ENCODE measurements at places on chromosomes 4 and X.

- no peak for DNase-seq
Measured at GRCh38 chr4:42225286-42225685, 72.8 kb upstream of the BEND4 start.

GRCh38 chrX:52359614-52360232, 9.1 kb upstream of the XAGE2 start:
- no peak for DNase-seq

GRCh38 chr4:6252051-6252450, 17.6 kb upstream of the WFS1 start:
- DNase-seq, result no peak

DNA sequence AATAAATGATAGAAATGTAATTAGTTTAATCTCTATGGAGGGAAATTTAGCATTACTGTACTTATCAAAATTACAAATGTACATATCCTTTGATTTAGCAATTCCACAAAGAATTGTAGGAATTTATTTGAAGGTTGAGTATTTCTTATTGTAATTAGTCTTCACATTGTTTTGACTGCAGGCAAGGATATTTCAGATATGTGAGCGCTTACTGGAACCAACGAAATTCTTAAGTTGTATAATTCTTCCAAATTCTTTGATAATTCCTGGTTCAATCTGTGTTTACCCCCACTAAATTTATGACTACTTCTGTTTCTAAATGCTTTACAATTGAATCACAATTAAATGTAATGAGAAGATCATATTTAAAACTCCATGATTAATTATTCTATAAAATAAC, 26.9 kb upstream of the WWC2 start:
- DNase-seq, result no peak

GRCh38 chrX:42519666-42520231, 258.2 kb downstream of the PPP1R2C start:
- no peak for DNase-seq

All from NCI-H2081 (cell line).